ENCODE measurements at places on chromosomes 4 and X. TPM values are rescaled to one million over a fixed set of nuclear protein-coding genes. Genes with fewer than 3 reads are reported as not detected.

- DNase-seq, result no peak
Observed at GRCh38 chrX:84216881-84217280, 28.9 kb upstream of the RPS6KA6 start.

The NLGN3 gene
- total RNA-seq, result 1.7 TPM

DNA sequence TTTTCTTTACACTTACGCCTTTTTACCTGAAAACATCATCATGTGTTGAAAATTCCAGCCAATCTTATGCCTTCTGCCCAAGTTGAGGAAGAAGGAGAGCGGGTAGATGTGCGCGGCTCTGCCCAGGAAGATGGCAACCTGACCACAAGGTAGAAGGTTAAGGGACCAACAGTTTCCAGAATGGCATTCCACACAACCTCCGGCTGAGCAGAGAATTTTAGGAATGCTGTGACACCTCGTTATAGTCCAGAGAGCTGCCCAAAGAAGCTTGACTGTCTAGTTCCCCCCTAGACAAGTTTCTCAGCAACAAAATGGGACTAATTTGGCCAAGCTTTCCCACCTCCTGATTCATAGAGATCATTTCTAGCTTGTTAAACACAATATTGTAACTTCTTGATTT, 75.1 kb downstream of the CHST7 start:
- DNase-seq, result no peak

DNA sequence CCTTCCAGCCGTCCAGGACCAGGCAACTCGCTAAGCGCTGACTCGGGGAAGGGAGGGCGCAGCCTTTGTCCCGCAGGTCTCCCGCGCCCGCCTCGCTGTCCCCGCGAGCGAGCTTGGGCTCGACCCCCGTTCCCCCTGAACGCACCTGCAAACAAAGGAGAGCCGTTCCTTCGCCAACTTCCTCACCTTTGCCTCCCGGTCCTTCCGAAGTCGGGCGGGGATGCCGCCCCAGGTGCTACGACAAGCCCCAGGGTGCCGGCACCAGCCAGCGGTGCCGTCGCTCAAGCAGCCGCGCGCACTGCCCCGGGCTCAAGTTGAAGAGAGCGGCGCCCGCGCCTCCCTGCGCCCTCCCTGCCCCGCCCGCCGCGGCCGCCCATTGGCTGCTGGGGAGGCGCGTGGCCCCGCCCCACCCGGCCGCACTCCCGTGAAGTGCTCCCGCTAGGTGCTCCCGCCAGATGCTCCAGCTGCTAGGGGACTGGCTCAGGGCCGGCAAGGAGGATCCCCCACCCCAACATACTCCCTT, 107.1 kb downstream of the NSUN7 start:
- no peak for DNase-seq

The DUX4 gene
- total RNA-seq, result not detected

The PRDM5 gene
- total RNA-seq, result 15.2 TPM

- no peak for DNase-seq
Observed at GRCh38 chr4:55729351-55730279, 90.0 kb upstream of the EXOC1L start.

GRCh38 chrX:41737065-41737464, 13.1 kb downstream of the GPR82 start:
- DNase-seq, result no peak

The GAGE2A gene
- total RNA-seq, result not detected

DNA sequence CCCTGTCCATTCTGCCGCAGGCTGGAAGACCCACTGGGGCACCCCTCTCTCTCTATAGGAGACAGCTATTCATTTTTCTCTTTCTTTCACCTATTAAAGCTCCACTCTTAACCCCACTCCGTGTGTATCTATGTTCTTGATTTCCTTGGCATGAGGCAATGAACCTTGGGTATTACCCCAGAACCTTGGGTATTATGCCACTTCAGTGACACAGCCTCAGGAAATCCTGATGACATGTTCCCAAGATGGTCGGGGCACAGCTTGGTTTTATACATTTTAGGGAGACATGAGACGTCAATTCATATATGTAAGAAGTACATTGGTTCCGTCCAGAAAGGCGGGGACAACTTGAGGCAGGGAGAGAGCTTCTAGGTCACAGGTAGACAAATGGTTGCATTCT, 13.4 kb downstream of the HTT-AS start:
- no peak for DNase-seq

All from vagina (tissue), 2 donors.